Left lung (tissue), 14 donors: ENCODE measurements at places on chromosomes 16 and 17. TPM values are rescaled to one million over a fixed set of nuclear protein-coding genes. Genes with fewer than 3 reads are reported as not detected.

The DPEP3 gene
- total RNA-seq, result not detected

- DNase-seq, result no peak
Observed at GRCh38 chr17:73600103-73600871, 44.0 kb downstream of the SDK2 start.

DNA sequence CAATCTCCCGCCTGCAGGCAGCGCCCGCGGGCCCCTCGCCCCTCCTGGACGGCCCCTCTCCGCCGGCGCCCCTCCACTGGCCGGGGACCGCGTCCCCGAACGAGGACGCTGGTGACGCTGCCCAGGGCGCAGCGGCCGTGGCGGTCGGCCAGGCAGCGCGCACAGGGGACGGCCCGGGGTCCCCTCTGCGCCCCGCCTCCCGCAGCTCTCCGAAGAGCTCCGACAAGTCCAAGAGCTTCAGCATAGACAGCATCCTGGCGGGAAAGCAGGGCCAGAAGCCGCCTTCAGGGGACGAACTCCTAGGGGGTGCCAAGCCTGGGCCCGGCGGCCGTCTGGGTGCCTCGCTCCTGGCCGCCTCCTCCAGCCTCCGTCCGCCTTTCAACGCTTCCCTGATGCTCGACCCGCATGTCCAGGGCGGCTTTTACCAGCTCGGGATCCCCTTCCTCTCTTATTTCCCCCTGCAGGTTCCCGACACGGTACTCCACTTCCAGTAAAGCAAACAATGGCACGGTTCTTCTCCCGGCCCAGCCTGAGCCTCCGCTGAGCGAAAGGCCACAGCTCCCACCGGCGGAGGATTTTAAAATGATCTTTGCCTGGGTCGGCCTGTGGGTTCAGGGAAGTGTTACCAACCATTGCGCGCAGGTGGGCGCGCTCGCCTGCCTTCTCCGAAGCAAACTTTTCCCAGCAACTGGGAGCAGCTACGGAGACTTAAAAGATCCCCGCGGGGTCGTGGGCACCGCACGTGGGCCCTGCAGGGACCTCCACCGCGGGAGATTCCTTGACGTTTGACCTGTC, 1.1 kb downstream of the FOXL1 start:
- no peak for DNase-seq

DNA sequence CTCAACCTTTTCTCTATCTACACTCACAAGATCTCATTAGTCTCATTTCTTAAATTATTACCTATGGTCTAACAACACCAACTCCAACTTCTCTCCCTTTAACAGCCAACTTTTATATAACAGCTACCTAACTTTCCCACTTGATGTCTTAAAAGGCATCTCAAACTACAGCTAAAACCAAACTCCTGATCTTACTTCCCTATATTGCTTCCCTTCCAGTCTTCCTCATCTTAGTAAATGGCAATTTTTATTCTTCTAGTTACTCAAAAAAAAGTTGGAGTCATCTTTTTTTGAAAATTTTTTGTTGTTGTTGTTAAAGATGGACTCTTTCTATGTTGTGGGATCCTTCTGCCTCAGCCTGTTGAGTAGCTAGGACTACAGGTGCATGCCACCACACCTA, 15.3 kb downstream of the SRR start:
- no peak for DNase-seq

- no peak for DNase-seq
Observed at GRCh38 chr17:31674305-31674704, 184.7 kb downstream of the COPRS start.

GRCh38 chr16:21283521-21284289, 5.6 kb upstream of the CRYM start:
- DNase-seq, result peak; percentile 45

- no peak for DNase-seq
Observed at GRCh38 chr17:48262982-48263730, 155.6 kb downstream of the SNX11 start.
